ENCODE measurements at places on chromosomes 11 and 22. TPM values are rescaled to one million over a fixed set of nuclear protein-coding genes. Genes with fewer than 3 reads are reported as not detected.

PRG3 gene
- not detected for total RNA-seq

SLC37A2 gene
- total RNA-seq = 172 TPM

MMP12 gene
- not detected for total RNA-seq

- H3K27me3 ChIP-seq = no peaks in the 10 kb centered on the region
- DNase-seq = no peak
- H3K4me1 ChIP-seq = peaks cover 28% of the 10 kb centered on the region
- no peak overlapping the region for H3K27ac ChIP-seq
- H3K36me3 ChIP-seq = no peaks in the 10 kb centered on the region
- H3K4me3 ChIP-seq = no peak overlapping the region
Measured at GRCh38 chr11:96275801-96276594, 67.0 kb downstream of the MAML2 start.

- DNase-seq = no peak
- H3K4me3 ChIP-seq = no peak overlapping the region
- no peaks in the 10 kb centered on the region for H3K27me3 ChIP-seq
Measured at GRCh38 chr11:80155412-80156017, 714.7 kb upstream of the TENM4 start.

DNA sequence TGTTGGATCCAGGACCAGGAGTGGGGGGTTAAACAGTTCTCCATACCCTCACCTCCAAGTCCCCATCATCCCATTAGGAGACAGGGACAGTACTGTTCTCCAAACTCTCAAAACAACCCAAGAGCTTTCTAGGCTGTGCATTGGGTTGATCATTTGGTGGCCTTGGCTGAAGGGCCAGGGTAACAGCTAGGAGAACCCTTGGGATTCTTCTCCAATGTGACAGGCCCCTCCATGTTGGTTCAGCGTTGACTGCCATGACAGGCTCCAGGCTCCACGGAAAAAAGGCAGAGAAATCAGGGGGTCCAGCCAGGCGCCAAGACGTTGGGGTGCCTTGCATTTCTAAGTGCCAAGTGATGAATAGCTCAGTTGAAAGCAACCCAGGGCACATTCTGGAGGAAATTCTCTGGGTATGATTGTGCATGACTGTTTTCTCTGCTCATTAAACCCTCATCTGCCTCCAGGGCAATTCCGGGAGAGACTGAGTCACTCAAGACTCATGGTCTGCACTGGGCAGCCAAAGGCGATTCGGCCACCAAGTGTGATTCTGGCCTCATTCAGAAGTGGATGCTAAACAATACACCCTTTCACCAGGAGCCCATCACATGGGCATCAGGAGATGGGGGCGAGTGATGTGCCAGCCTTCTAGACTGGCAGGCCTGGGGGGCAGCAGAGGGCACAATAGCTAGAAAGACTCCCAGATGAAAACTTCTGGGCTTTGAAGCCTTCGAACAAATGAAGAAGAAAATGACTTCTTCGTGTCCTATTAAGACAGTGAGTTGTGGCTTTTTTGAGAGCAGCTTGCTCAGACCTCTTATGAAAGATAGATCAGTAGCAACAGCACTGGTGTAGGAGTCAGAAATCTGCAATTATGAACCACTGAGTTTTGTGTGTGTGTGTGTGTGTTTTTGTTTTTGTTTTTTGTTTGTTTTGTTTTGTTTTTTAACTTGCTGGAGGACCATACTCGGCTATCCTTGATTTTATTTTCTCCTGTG, 27.7 kb downstream of the CD44 start:
- DNase-seq = no peak
- H3K27me3 ChIP-seq = no peaks in the 10 kb centered on the region
- no peaks in the 10 kb centered on the region for H3K36me3 ChIP-seq

DNA sequence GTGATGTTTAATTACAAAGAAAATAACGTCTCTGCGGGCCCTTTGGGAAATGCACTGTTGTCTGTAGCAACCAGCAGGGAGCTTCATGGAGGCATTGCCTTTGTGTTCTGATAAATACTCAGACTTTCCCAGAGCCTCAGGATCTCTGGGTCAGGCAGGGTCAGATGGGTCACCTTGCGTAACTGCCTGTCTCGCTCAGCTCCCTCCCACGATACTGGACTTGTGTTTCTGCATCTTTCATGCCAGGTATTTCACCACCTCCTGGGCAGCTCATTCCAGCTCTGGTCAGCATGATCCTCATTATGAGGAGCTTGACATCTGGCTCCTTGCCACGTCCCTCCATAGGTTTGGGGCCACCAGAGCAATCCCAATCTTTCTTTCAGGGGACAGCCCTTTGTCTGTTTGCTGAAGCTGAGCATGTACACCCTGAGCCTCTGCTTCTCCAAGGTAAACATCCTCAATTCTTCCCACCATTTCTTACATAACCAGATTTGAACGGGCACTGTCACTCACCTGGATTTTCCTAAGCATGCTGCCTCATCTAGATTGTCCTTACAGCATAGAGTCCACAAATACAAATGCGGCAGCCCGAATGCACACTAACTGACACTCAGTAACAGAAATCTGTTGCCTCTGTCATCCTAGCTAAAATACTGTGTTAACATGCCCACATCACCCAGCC, 162.3 kb downstream of the LARGE1 start:
- DNase-seq = no peak
- no peaks in the 10 kb centered on the region for H3K36me3 ChIP-seq
- H3K27ac ChIP-seq = no peak overlapping the region
- no peaks in the 10 kb centered on the region for H3K4me1 ChIP-seq
- H3K27me3 ChIP-seq = no peaks in the 10 kb centered on the region

GRCh38 chr22:46113910-46114517, 36.3 kb upstream of the PPARA start:
- H3K36me3 ChIP-seq = peaks cover 41% of the 10 kb centered on the region
- H3K27me3 ChIP-seq = no peaks in the 10 kb centered on the region
- DNase-seq = no peak
